Urinary bladder (tissue), 4 donors: ENCODE measurements at places on chromosomes 7 and 10. TPM values are rescaled to one million over a fixed set of nuclear protein-coding genes. Genes with fewer than 3 reads are reported as not detected.

GRCh38 chr10:3395458-3395861 is 222.9 kb upstream of the PITRM1 start:
- DNase-seq = no peak

GRCh38 chr7:85733169-85733915 is 546.5 kb upstream of the SEMA3D start:
- no peak for DNase-seq

GRCh38 chr7:2608921-2609411 is 22.8 kb upstream of the TTYH3 start:
- no peak for DNase-seq

GRCh38 chr10:78528749-78529204 is 495.1 kb downstream of the RPS24 start:
- DNase-seq = no peak

- no peak for DNase-seq
Measured at GRCh38 chr7:27516421-27516820, 146.3 kb downstream of the HIBADH start.

DNA sequence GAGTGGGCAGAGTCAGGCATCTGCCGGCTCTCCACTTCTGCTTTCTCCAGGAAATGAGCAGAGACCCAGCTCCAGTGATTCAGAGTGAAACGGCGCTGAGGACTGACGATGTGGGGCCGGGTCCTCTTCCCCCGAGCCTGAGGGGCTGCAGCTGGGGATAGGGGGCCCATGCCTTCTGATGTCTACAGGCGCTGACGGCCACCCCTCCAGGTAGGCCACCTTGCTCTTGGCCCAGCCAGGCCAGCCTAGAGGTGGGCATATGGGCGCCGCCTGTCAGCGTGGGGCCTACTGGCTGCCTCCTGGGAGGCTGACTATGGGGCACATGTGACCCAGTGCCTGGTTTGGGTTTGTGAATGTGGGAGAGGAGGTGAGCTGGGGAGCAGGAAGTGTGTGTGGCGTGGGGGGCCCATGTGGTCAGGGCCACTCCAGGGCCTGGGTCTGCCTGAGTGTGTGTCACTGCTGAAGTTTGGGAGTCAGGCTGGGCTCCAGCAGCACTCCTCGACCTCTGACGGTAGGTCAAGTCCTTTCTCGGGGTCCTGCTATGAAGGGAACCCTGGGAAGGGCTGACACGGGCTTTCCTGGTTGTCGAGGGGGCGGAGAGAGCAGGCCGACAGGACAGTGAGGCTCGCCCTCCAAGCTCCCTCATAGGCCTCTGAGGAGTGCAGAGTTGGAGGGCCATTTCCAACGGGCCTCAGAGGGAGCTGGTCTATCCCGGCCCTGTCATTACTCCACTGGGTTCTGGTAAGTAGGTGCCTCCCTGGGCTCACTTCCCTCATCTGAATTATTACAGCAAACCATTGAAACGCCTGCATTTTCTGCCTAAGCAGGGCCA is at the start of gene WDFY4:
Gene WDFY4, plus strand, starts transcription at position 82 of the 832 bp plus-strand sequence. CDS start 24,860 bp downstream, outside the sequence.
- DNase-seq = no peak

DNA sequence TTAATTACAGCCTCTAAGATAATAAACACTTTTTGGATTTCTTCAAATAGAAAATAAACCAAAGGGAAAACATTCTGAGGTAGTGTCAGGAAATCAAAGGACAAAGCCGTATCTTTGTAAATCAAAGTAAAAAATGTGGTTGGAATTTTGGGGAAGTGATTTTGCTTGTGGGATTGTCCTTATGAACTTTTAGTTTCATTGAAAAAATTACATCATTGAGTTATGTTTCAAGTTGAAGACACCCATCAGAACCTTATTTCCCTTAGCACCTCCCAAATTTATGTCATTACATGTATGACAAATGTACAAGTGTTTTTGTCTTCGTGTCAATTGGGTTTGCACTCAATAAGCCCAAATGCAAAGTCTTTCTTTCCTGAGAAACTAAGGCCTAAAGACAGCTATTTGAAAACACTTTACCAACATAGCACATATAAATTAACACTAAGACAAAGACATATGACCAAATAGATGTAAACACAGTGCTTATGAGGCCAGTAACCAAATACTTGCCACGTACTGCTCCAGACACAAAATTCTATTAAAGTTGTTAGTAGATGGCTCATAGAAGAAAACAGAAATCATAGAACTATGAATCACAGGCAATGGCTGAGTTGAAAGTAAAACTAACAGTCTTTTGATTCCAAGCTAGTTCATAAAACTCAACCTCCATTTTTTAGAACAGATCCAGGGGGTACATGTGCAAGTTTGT is 26.9 kb upstream of the LAMB4 start:
- DNase-seq = no peak

- no peak for DNase-seq
Measured at GRCh38 chr7:101698964-101699363, 69.9 kb upstream of the MYL10 start.

GRCh38 chr10:29703271-29703670 is 68.5 kb upstream of the SVIL start:
- DNase-seq = no peak

DNA sequence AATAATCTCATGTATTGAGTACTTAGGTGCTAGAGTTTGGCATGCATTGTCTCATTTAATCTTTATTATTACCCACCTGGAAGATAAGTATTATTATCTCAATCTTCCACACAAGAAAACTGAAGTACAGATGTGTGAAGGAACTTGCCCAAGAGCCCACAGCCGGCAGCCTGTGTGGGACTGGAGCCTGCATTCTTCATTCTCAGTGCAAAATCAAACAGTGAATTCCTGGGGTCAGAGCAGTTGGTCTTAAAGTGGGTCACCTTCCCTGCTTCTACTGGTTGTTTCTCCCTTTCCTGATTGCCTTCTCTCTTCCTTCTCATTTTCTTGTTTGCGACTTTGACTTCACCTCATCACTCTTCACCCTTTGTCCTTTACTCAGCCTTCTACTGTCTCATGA is 144.7 kb upstream of the LYZL1 start:
- no peak for DNase-seq

DNA sequence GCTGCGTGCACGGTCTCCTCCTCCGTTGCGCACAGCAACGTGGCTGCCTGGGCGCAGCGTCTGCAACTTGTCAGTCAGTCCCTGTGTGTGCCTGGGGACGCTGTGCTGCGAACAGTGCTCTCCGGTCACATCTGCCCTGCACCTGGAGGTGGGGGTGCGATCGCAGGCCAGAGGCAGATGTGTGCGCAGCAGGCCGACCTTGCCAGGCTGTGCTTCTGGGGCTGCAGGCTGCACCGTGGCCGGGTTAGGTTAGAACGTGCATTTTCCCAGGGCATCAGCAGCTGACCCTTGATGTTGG is 8.2 kb upstream of the GET4 start:
- no peak for DNase-seq

DNA sequence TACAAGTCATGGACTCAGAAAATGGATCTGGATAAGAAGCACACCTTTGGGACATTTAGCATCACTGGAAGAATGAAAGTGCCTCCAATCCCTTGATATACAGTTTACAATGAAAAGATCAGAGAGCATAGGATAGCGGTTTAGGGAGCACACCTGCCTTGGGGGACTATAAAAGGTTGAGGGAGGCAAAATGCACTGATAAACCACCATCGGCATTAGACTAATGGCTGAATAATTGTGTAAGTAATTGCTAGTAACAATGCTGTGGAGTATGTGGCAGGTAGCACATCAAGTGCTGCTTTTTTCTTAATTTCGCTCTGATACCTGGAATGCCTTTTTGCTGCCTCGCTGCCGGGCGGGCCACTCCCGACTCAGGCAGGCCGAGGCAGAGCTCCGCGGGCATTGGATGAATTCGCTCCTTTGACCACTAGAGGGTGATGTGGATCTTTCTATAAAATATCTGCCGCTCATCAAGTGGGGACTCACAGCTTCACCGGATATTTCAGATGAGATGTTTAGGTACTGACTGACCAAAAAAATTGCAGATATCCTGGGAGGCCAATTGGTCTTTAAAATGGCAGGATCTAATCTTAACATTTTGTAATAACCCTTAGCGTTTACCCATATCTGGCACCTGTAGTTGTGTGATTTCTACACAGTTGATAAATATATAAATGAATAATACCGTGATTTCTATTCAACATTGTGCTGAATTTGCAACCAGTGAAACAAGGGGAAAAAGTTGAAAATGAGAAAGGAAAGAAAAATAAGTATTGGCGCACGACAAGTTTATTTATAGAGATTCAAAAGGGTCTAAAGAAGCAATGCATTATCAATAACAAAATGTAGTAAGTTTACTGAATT is 116.8 kb upstream of the PRSS1 start:
- no peak for DNase-seq

GRCh38 chr7:2336626-2337299 is 17.9 kb upstream of the EIF3B start:
- no peak for DNase-seq

Gene WEE2
- total RNA-seq = 0.42 TPM

Gene LRRC18
- total RNA-seq = 0.32 TPM

Gene ZNF316
- 11.6 TPM for total RNA-seq

Gene SFTPA1
- total RNA-seq = not detected

Gene PIP4K2A
- total RNA-seq = 27.0 TPM

Gene FEZF1
- not detected for total RNA-seq
